ENCODE measurements at places on chromosomes 11 and 22. TPM values are rescaled to one million over a fixed set of nuclear protein-coding genes. Genes with fewer than 3 reads are reported as not detected.

Gene RIMBP3C
- total RNA-seq: 1.1 TPM

Gene BDNF
- total RNA-seq: not detected

Gene ISX
- not detected for total RNA-seq

Gene ARHGAP8
- total RNA-seq: not detected

Gene HNRNPUL2
- 59.2 TPM for total RNA-seq

Gene TRIM51
- total RNA-seq: not detected

Gene SYT7
- total RNA-seq: not detected

Gene WBP2NL
- total RNA-seq: 0.94 TPM

Data from OCI-LY7 (cell line).